ENCODE measurements at places on chromosomes 5 and 9. TPM values are rescaled to one million over a fixed set of nuclear protein-coding genes. Genes with fewer than 3 reads are reported as not detected.

Gene MOB3B
- total RNA-seq: 0.85 TPM

DNA sequence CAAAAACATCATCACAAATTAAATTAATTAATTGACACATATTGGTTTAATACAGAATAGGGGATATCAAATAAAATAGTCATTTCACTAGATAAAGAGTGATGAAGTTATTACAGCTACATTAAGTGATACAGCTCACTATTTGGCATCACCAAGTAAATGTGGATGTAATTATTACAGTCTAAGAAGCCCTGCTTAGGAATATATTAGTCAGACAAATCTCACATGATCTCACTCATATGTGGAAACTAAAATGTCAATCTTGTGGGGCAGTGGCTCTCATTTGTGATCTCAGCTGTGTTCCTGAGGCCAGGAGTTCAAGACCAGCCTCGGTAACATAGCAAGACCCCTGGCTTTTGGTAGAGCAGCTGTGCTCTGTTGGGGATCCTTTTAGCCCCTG, 233.4 kb upstream of the RGMB start:
- no peak for DNase-seq

Gene AMBP
- 0.17 TPM for total RNA-seq

Gene LCP2
- total RNA-seq: 2.4 TPM

Gene SIT1
- not detected for total RNA-seq

GRCh38 chr5:26329562-26330189, 708.7 kb downstream of the CDH9 start:
- DNase-seq: no peak

Gene FOXD4L6
- under 0.01 TPM for total RNA-seq

DNA sequence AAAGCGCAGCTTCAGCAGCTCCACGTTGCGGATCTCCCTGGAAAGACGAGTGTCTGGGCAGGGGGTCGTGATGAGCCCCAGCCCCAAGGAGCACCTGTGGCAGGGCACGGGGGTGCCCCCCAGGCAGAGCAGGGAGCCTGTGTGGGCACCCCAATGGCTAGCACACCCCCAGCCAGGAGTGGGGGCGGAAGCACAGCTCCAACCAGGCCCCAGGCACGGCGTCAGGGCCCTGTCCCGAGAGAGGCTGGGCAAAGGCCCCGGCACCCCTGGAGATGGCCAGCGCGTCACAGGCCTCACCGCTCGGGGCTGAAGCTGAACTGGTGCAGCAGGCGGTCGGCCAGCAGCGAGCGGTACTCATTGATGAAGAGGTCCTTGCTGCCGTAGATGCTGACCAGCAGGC, 7.9 kb downstream of the ANAPC2 start:
- DNase-seq: no peak

DNA sequence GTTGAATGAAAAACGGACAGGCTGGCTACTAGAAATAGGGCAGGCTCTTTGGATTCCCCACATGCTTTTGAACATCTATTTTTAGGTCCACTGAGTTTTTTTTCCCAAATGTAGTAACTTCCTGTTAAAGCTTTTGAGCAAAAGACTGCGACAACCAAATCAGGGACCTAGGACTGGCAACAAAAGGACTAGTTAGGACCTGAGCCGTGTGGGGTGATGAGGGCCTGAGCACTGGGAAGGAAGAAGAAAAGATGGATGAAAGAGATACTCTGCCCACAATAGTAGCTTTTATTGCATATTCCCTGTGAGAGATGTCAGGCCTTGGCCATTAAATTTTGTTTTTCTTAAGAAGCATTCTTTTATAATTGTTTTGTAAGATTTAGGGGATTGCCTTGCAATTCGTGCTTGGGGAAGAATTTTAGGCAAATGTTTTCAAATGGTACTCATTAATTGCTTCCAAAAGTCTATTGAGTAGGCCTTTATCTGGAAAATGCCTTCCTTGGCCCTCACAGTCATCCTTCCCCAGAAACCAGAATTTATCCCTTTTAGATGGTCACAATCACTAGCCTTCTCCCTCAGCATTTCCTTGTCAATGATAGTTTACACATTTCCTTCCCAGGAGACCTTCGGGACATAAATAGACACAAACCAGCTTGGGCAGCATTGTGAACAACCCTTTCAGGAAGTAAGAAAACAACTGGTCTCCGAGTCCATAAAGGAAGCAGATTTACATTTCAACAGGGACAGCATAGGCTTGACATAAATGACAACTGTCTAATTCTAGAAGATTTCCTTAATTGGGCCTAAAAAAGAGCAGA, 166.5 kb downstream of the RMI1 start:
- DNase-seq: peak; percentile 49

DNA sequence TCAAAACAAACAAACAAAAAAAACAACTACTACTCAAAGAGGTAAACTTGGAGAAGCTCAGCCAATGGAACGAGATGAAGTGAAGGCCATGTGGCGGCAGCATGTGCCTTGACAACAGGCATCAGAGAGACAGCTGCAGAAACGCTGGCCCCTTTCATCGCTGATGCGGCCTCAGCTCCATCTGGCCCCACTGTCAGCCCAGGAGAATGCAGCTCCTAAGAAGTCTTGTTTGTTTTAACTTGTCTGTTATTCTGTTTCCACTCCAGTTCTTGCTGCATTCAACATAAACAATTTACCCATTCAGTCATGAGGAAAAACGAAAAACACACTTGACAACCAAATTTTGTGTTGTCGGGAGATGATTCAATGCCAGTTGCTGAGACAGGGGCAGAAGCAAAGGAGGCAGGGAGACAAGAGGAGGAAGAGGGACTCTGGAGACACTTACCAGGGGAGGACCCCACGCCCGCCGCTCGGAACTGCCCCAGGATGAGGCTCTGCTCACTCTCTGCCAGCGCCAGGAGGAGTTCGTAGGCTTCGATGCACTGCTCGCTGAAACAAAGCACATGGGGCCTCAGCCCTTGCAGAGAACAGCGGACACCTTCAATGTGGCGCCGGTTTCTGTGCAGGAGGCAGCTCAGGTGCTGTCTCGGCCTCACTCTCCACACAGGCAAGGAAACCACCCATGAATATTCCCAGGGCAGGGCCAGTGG, 91.2 kb downstream of the DCP2 start:
- DNase-seq: no peak

DNA sequence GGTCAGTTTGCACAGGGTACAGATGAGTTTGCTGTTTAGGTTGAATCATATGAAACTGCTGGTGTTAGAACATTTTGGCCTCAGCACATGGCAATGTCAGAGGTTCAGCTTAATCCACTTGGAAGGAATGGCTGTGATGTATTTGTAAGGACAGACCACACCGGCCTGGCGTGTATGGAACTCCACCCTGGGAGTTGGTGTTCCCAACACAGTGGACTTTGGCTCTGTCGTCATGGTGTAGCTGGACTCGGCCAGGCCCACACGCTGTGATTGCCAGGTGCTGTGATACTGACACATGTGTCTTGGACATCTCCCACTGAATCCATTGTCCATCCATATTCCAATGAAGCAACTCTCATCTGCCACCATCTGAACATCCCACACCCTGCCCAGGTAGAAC, 90.3 kb downstream of the ZNF618 start:
- DNase-seq: no peak

Gene PCDHGA5
- total RNA-seq: 0.74 TPM

GRCh38 chr5:160029540-160030139, 20.7 kb downstream of the TTC1 start:
- no peak for DNase-seq

- no peak for DNase-seq
Observed at GRCh38 chr9:80922544-80922943, 766.8 kb downstream of the TLE1 start.
